ENCODE measurements at places on chromosomes 1 and 21. TPM values are rescaled to one million over a fixed set of nuclear protein-coding genes. Genes with fewer than 3 reads are reported as not detected.

- no peak for DNase-seq
- peaks cover 17% of the 10 kb centered on the region for H3K36me3 ChIP-seq
- H3K27me3 ChIP-seq = no peaks in the 10 kb centered on the region
Measured at GRCh38 chr1:175158170-175158591, 34.4 kb downstream of the KIAA0040 start.

- H3K27ac ChIP-seq = no peak overlapping the region
- H3K36me3 ChIP-seq = no peaks in the 10 kb centered on the region
- no peaks in the 10 kb centered on the region for H3K4me1 ChIP-seq
- peak; percentile 81 for DNase-seq
- no peak overlapping the region for H3K4me3 ChIP-seq
Measured at GRCh38 chr1:57736940-57737339, 313.1 kb upstream of the DAB1 start.

DNA sequence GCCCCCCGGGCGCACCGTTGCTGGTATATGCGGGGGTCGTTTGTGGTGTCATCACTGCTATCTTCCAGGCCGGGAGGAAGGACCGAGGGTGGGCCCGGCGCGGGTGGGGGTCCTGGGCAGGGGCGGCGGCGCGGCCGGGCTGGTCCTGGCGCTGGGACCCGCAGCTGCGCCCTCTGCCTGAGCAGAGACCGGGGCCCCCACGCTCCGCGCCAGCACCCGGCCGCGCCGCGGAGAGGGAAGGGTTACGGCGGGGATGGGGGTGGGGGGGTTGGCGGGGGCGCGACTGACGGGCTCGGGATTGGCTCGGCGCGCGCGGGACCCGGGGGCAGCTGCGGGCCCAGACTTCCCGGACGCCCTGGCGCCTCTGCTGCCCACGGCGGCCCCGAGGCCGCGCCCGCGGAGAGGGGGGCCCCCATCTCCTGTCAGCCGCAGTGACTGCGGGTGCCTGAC is 13.8 kb upstream of the SAMD11 start:
- peak overlapping the region; percentile 62 for H3K27ac ChIP-seq
- peaks cover 40% of the 10 kb centered on the region for H3K4me1 ChIP-seq
- no peak for DNase-seq
- no peaks in the 10 kb centered on the region for H3K27me3 ChIP-seq

DNA sequence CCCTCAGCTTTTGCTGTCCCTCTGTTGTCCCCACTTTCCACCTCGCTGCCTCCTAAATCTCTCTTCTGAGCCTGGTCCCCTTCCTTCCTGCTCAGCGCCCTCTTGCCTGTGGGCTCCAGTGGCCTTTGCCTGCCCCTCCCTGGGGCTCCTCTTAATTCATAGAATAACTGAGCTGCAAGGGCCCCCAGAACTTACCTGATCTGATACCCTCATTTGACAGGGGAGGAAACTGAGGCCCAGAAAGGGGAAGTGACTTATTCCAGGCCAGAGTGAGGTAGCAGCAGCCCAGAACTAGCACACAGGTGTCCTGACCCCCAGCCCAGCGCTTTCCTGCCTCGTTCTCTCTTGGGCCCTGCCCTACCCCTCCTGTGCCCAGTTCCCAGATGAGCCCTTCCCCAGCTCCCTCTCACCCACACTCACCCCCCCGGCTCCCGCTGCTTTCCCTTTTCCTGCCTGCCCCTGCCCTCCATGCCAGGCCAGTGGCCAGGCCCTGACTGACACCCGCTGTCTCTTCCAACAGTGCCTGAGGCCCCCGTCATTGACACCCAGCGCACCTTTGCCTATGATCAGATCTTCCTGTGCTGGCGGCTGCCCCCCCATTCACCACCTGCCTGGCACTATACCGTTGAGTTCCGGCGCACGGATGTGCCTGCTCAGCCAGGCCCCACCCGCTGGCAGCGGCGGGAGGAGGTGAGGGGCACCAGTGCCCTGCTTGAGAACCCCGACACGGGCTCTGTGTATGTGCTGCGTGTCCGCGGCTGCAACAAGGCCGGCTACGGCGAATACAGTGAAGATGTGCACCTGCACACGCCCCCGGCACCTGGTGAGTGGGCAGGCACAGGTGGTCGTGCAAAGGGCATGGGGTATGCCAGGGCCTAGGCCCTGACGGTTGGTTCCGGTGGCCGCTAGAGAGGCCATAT is 5.7 kb downstream of the TRIM46 start:
- no peak overlapping the region for H3K27ac ChIP-seq
- peaks cover 7% of the 10 kb centered on the region for H3K4me1 ChIP-seq
- peaks cover 7% of the 10 kb centered on the region for H3K27me3 ChIP-seq
- no peak for DNase-seq

- DNase-seq = no peak
- no peaks in the 10 kb centered on the region for H3K4me1 ChIP-seq
- H3K27me3 ChIP-seq = no peaks in the 10 kb centered on the region
- no peaks in the 10 kb centered on the region for H3K36me3 ChIP-seq
- H3K4me3 ChIP-seq = no peak overlapping the region
Measured at GRCh38 chr1:68409426-68409825, 40.3 kb downstream of the RPE65 start.

GRCh38 chr1:37174876-37175275 is 140.6 kb upstream of the GRIK3 start:
- H3K27me3 ChIP-seq = peaks cover 4% of the 10 kb centered on the region
- H3K4me3 ChIP-seq = no peak overlapping the region
- H3K36me3 ChIP-seq = no peaks in the 10 kb centered on the region
- DNase-seq = peak; percentile 57

GRCh38 chr1:12546771-12547585 is 71.0 kb downstream of the DHRS3 start:
- H3K36me3 ChIP-seq = no peaks in the 10 kb centered on the region
- no peaks in the 10 kb centered on the region for H3K27me3 ChIP-seq
- H3K27ac ChIP-seq = peak overlapping the region; percentile 88
- DNase-seq = no peak
- peaks cover 52% of the 10 kb centered on the region for H3K4me1 ChIP-seq

DNA sequence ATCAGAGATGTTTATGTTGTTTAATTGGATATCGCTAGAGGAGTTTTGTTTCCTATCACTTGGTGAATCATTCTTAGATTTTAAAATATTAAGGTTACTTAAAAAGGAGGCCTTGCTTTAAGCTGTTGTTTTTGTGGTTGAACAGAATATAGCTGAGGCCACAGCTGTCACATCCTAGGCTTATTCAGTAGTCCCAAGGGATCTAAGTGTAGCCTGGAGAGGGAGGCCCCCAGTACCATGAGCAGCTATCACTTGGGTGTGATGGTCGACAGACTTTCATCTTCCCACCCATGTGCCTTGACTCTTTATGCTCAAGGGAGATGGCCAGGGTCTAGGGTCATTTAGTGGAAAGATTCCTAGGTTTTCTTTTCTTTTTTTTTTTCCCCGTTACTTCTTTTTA is 278.7 kb downstream of the HHAT start:
- DNase-seq = no peak
- H3K4me1 ChIP-seq = no peaks in the 10 kb centered on the region
- no peak overlapping the region for H3K27ac ChIP-seq

DNA sequence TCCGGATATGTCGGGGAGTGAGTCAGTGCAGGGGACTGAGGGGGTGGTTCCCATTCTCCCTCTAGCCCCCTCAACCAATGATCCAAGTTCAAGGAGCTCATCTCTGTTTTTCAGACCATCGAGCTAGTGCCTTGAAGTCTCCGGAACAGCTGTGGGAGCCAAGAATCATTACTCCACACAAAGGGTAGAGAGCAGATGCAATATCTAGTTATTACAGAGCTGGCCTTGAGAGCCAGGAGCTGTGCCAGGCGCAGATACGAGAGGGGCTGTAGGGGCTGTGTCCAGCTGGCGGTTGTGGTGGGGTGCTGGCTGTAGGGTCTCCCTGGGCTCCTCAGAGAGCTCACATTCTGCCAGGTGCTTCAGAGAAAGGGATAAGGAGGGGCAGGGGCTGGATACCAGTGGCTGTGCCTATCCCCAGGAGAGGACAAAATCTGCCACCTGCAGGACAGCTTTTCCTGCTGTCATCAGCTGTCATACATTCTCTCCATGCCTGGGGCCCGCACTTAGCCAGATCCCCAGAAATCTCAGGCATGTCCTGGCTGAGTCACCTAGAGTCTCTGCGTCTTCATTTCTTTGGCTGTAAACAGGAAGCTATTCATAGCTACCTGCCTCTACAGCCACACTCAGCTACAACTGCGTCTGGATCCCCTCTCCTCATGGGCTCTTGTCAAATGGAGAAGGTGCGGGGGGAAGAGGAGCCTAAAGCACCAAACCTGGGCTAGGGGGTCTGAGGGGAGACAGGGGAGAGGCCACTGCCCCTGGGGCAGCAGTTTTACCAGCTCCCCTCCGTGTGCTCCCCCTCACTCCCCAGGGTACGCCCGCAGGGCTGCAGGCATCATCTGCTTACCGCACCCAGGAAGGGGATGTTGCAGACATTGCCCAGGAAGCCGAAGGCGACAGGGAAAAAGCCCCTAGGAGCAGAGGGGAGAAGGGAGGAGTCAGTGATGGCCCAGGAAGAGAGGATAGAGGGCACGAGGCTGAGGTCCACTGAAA is 2.4 kb upstream of the KISS1 start:
- H3K4me3 ChIP-seq = no peak overlapping the region
- H3K27me3 ChIP-seq = peaks cover 3% of the 10 kb centered on the region

DNA sequence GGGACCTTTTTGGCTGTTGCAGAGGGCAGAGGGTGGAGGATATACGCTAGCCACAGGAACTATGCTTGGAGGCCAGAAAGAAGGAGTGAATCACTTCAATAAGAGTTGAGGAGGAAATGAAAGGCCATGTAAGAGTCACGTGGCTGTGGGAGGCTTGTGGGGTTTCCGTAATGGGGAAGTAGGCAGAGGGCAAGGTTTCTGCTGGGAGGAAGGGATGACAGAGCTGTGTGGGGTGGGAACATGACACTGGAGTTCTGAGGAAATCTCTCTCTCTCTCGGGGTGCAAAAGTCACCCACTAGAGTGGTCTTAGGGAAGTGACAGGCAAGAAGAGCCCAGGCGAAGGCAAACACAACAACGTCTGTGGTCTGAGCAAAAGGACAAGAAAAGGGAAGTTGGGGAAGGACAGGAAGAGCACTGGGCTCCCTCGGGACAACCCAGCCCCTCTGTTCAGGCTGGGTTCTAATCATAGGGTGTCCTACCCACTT is 3.9 kb upstream of the CD1C start:
- no peak overlapping the region for H3K4me3 ChIP-seq
- no peak for DNase-seq

DNA sequence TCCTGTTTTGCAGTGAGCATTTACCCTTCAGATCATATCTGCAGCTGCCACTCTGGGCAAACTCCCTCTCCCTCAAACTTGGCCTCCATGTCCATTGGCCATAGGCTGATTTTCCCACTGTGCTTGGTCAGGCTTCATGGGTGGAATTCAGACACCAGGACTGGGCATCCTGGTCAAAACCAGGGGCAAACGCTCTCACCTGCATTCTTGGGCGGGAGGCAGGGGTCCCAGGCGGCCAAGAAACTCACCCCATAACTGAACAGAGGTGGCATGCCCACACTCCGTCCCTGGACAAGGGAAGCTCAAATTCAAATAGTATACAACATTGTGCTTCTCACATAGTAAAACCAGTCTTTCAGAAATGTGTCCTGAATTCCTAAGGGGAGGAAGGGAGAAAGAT is 81.1 kb upstream of the ZNF648 start:
- peaks cover 43% of the 10 kb centered on the region for H3K4me1 ChIP-seq
- peak overlapping the region; percentile 90 for H3K27ac ChIP-seq
- H3K27me3 ChIP-seq = no peaks in the 10 kb centered on the region
- no peak overlapping the region for H3K4me3 ChIP-seq

- H3K27me3 ChIP-seq = no peaks in the 10 kb centered on the region
- no peaks in the 10 kb centered on the region for H3K36me3 ChIP-seq
- H3K4me3 ChIP-seq = no peak overlapping the region
- no peak overlapping the region for H3K27ac ChIP-seq
Measured at GRCh38 chr21:14243874-14244273, 27.9 kb downstream of the RBM11 start.

DNA sequence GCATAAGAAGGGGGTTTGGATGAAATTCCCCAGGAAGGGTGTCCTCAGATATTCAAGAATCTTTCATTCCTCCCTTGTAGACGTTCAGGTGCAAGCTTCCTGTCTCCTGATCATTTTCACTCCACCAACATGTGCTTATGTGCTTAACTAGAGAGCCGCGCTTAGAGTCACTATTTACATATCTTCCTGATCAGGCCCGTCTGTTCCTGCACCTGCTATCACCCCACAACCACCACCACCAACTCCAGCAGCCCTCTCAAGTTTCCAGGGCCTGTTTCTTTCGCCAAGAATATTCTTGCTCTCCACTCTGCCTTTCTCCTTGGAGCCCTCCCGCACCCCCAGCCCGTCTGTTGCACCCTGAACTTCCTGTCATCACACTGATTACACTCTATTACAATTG is 113.4 kb downstream of the SPSB1 start:
- H3K27ac ChIP-seq = no peak overlapping the region
- DNase-seq = no peak
- H3K4me1 ChIP-seq = peaks cover 7% of the 10 kb centered on the region
- H3K36me3 ChIP-seq = no peaks in the 10 kb centered on the region

GRCh38 chr21:16250273-16250672 is 520.5 kb downstream of the USP25 start:
- no peaks in the 10 kb centered on the region for H3K27me3 ChIP-seq
- no peaks in the 10 kb centered on the region for H3K4me1 ChIP-seq
- DNase-seq = no peak
- H3K4me3 ChIP-seq = no peak overlapping the region
- no peaks in the 10 kb centered on the region for H3K36me3 ChIP-seq
- H3K27ac ChIP-seq = no peak overlapping the region

- H3K4me1 ChIP-seq = no peaks in the 10 kb centered on the region
- no peak overlapping the region for H3K4me3 ChIP-seq
- no peaks in the 10 kb centered on the region for H3K36me3 ChIP-seq
- no peak for DNase-seq
- H3K27me3 ChIP-seq = no peaks in the 10 kb centered on the region
- H3K27ac ChIP-seq = no peak overlapping the region
Measured at GRCh38 chr1:240539769-240540414, 72.1 kb downstream of the GREM2 start.

DNA sequence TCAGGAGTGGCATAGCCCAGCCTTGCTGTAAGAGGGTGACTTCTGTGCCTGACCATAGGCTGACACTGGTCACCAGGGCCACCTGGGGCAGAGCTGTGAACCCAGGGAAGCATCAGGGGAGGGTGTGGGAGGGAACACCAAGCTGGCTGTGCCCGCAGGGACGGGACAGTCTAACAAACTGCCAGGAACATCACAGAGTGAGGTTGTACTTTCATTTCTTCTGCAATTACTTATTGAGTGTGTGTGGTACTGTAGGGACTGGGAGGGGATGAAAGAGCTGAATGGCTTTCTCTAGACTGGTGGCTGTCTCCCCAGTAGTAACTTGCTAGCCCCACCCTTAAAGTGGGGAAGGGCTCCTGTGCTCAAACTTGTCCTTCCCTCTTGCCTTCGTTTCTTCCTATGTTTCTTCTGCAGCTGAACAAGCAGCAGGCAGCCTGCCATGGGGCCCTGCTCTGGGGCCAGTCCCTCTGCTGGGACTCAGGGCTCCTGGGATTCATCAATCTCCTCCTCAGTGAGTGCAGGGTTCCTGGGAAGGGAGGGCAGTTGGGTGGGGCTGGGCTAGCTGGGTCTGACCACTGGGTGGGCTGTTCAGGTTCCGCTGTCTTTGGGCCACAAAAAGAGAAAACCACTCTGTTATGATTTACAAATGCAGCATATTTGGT is 39.7 kb upstream of the ETV3 start:
- no peak overlapping the region for H3K4me3 ChIP-seq
- H3K36me3 ChIP-seq = no peaks in the 10 kb centered on the region
- H3K4me1 ChIP-seq = no peaks in the 10 kb centered on the region
- no peak for DNase-seq
- H3K27me3 ChIP-seq = no peaks in the 10 kb centered on the region

The GCLM gene
- 4.5 TPM for total RNA-seq

The FAM177B gene
- not detected for total RNA-seq

The PCAT6 gene
- not detected for total RNA-seq

The PIK3CD gene
- 7.9 TPM for total RNA-seq

The CFAP298 gene
- total RNA-seq = 22.8 TPM

The KCND3 gene
- 25.7 TPM for total RNA-seq

The LIPI gene
- total RNA-seq = not detected

The SNIP1 gene
- 10.8 TPM for total RNA-seq
